ENCODE measurements at places on chromosomes 2 and 18.

- no peak for DNase-seq
Observed at GRCh38 chr2:100953406-100954043, 48.6 kb upstream of the RPL31 start.

DNA sequence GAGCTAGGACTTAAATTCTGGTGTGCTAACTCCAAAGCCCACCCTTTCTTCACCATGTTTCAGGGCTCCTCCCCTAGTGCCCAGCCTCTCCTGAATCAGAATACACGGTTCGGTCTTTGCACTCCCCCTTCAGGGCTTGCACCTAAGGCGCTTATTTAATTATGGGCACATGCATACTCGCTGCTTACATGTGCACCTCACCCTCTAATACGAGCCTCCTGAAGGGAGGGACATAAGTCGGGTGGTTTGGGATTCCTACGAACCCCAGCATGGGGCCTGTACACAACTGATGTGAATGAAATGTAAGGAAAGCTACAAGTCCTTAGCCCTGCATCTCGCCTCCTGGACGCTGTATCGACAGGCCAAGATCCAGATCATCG, 435 bp downstream of the IFT172 start:
- no peak for DNase-seq

GRCh38 chr2:27804146-27804545, 32.6 kb downstream of the MRPL33 start:
- DNase-seq, result peak; percentile 30

DNA sequence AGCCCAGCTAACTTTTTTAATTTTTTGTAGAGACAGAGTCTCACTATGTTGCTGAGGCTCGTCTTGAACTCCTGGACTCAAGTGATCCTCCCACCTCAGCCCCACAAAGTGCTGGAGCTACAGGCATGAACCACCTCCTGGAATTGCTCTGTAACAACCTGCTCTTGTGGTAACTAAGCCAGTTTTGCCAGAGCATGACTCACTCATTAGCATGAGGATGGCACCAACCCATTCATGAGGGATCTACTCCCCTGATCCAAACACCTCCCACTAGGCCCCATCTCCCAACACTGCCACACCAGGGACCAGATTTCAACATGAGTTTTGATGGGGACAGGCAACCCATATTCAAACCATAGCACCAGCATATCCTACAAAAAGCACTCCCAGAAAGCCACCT, 348.9 kb upstream of the RAB12 start:
- no peak for DNase-seq

DNA sequence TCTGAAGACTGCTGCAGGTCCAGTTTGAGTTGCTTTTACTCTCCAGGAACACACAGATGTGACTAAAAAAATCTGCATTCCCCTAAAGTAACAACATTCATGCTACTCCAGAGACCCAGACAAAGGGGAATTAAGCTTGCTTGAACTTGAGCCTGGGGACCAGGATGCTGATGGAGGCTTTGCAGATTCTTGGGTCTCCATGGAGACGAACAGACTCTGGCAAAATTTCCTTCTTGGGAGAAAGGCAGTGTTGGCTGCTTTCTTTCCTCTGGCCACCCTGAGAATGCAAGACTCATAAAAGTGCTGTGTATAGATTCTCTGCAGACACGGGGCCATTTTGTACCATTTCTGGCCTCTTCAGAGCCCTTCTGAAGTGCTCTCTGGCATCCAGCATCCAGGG, 112.0 kb downstream of the ACTR3 start:
- no peak for DNase-seq

GRCh38 chr2:65746931-65747675, 314.7 kb upstream of the SPRED2 start:
- DNase-seq, result no peak

DNA sequence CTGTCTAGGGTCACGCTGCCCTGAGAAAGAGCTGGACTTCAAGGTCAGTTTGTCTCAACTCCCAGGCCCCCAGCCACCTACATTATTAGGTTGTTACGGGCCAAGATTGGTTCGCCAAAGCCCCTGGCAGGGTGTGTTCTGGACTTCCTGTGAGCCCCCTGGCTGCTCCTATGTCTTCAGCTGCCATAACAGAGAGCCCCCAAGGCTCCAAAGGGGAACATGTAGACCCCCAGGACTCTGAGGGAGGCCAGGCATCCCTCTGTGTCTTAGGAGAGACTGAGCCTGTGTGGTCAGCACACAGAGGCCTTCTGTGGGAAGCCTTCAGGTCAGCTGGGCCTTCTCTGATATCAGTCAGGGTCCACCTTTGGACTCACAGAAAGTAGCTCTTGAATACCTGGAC, 58.3 kb downstream of the INHBB start:
- no peak for DNase-seq

GRCh38 chr2:73283545-73284295, 558 bp downstream of the FBXO41 start:
- DNase-seq, result no peak

GRCh38 chr18:23812546-23813440, 123.5 kb downstream of the LAMA3 start:
- peak; percentile 14 for DNase-seq

- no peak for DNase-seq
Observed at GRCh38 chr2:172558372-172558771, 2.5 kb downstream of the PDK1 start.

DNA sequence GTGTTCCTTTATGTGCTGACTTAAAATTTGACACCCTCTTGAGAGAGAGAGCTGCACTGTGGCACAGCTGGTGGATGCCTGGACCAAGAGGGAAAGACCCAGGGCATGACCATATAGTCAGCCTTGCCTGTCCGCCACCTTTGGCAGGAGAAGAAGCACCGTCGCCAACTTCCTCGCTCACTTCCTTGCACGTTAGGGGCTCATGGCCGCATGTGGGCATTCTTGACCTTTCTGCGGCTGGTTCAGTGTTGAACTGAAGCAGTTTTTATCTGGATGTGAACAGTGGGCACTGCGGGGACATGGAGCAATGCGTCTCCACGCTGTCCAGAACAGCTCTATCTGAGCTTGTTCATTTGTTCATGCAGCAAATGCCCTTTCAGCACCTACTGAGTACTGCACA, 66.9 kb downstream of the TRAPPC12 start:
- no peak for DNase-seq

DNA sequence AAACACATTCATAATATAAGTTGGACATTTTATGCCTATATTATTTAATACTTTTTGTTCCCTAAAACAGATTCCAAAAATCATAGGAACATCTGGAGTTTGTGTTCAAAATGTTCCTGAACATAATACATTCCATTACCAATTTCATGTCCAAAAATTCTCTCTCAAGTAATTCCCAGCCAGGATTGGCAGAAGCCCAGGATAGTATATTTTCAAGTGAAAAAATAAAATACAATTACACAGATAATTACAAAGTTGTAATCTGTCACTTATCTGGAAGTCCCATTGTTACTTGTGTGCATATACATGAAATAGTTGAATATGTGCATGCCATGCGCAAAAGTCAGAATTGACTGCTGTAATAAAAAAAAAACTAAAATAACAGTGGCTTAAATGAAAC, 5.2 kb upstream of the SCN7A start:
- DNase-seq, result no peak

DNA sequence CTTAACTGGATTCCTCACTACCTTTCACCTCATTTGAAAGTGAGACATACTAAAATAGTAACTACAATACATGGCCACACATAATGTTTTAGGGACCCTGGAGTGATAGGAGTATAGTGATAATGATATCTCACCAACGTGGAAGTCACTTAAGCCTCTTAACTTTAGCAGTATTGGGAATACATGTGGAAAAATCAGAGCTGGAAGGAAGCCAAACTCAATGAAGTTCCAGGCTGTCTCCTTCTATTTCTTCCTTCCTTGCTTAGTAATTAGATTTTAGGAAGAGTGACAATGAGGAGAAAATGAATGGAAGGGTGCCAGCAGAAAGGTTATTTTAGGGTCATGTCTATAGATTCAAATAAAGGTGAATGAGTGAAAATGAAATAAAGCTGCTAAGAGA, 387.3 kb downstream of the PLCL1 start:
- no peak for DNase-seq

DNA sequence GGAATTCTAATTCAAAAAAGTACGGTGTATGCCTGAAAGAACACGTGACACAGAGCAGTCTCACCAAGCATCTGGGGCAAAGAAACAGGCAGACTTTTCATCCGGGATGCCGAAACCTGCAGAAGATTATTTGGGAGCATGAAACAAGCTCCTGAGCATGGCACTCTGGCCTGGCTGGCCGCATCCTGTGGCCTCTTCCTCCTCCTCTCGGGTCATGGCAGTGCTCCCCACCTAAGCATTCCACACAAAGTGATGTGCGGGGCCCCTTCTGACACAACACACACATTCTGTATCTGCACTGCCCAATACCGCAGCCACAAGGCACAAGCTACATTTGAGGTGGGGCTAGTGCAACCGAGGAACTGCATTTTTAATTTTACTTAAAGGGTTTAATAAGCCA, 380.8 kb downstream of the NBAS start:
- DNase-seq, result no peak
